ENCODE measurements at places on chromosomes 2 and 18.

- DNase-seq, result no peak
Observed at GRCh38 chr18:3321133-3321812, 59.3 kb downstream of the MYL12B start.

DNA sequence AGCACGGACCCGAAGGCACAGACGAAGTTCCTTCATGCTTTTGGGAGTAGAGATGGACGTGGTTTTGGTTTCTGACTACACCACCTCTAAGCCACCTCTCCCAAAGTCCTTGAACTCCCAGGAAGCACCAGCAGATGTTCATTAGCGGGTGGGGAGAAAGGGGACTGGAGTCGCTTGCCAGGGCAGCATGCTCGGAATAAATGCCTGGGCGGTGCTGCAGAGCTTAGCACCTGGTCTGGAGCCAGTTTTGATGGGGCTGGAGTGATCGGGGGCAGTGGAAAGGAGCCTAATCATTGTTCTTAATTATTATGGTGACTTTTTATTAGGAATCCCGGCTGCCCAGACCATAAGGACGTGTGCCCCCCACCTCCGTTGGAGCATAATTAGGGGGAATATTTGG lies 220.8 kb downstream of the TFCP2L1 start:
- no peak for DNase-seq

DNA sequence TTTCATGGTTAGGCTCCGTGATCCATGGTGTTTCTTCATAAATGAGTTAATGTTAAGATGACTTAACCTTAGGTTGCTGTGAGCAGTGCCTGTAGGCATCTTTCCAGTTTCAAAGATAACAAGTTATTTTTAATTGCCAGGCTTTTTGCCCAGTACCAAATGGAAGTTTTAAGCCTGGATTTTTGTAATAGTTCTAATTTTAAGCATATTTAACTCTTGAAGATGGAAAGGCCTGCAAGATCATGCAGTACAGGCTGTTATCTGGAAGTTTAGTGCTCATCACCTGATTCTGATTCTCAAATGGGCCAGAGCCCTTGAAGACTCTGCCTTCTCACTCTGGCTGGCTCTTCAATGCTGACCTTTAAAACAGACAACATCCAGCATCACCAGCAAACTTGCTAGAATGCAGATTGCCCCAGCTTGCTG lies 141.3 kb downstream of the NCK2 start:
- DNase-seq, result no peak

GRCh38 chr2:52765735-52766134 lies 1001.9 kb upstream of the CHAC2 start:
- DNase-seq, result no peak

DNA sequence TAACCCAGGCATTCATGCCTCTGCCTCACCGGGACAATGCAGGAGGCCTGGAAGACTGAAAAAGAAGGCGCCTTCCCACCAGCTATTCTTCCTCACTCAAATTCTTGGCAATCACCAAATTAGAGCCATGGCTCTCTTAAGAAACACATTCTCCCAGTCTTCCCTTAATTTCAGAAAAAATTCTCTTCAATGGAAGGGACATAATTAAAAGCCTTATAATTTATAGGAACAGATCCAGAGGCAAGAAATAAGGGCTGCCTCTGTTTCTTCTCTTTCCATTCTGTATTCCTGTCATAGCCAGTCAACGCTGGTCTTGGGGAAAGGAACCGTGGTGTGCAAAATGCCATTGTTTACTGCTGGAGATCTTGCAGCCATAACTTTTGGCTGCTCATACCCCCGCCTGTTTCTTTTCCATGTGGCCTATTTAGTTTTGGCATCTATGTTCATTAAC lies 32.8 kb downstream of the DTNA start:
- DNase-seq, result no peak

DNA sequence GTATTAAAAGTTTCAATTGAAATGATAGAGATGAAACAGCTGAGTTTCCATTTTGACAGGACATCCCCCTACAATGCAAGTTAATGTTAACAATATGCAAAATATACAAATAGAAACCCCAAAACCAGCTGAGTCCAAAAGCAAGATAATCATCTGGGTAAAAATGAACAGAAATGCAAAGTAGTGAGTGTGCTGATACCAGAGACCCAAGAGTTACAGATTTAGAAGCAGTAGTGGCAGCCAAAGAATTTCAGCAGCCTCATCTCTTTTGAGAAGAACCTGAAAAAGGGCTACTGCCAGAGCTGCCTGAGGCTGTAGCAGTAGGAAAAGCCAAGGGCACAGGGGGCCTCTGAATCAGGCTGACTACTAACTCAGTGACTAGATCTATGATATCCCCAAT lies 82.6 kb downstream of the THADA start:
- DNase-seq, result no peak

GRCh38 chr18:54218299-54218698 lies 6.2 kb downstream of the MBD2 start:
- DNase-seq, result no peak

DNA sequence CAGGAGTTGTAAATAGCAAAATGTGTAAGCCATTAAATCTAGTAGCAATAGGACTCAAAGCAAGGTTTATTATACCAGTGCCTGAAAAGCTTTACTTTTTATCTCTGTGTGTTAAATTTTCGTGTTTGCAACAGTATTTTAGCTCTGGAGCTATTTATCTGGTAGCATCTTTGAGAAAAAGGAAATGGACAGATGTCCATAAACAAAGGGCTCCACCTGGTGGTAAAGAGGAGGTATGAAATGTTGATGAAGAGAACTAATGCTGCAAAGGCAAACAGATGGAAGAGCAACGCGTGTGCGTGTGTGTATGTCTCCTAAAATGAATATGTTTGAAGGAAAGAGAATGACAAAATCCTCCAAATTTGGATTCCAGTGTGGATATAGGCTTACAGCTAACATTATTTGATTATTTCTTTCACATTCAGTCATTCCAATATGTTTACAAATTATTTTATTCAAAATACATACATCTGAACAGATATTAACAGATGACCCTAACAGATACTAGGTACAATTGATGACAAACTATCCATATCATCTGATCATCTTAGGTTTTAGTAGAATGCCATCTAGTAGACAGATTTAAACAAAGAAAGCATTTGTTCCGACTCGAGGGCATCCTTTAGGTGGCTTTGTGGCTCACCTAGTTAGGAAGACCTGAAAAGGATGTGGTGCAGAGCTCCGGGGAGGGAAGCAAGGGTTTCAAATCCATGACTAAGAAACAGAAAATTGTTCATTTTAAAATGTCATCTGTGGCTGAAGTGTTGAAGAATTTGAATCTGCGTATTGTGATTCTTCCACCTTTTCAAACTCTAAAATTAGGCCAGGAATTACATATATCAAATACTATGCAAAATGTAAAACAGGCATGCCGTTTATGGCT lies 383.3 kb downstream of the MTX2 start:
- DNase-seq, result no peak

Data from activated CD8-positive, alpha-beta memory T cell treated with anti-CD3 and anti-CD28 coated beads for 1 hour (primary cell).